ENCODE measurements at places on chromosomes 4 and X. TPM values are rescaled to one million over a fixed set of nuclear protein-coding genes. Genes with fewer than 3 reads are reported as not detected.

DNA sequence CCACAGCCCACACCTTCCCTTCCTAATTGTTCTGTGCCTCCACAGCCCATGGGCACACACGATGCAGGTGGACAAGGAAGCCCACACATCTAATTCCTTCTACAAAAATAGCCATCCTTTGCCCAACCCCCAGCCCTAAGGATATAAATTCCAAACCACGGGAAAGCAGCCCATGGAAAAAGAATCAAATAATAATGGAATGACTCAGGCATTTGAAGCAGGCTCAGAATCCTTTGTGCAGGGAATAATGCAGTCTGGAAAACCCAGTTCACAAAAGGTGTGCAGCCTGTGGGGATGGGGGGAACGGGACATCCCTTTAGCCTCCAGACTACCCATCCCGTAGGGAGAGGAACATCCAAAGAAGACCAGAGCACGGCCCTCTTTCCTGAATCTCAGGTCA, 342.3 kb upstream of the GALNT7 start:
- no peak for DNase-seq

- no peak for DNase-seq
Observed at GRCh38 chrX:155169881-155170280, 46.4 kb upstream of the VBP1 start.

DNA sequence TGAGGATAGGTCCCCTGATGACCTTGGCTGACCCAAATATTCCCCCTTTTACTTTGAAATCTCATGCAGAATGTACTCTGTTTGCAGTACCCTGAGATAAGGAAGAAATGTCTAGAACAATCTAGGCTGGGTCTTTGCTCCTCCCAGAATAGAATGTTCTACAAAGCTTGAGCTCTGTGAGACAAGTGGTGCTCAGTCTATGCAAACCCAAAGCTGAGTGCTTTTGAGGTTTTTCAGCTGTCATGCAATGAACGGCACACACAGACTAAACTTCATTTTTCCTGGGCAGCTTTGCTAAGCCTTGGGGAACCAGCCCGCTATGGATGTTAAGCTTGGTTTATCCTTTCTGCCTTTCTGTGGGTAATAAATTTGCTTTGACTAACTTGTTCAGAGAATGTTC, 513.6 kb downstream of the FAT4 start:
- no peak for DNase-seq

DNA sequence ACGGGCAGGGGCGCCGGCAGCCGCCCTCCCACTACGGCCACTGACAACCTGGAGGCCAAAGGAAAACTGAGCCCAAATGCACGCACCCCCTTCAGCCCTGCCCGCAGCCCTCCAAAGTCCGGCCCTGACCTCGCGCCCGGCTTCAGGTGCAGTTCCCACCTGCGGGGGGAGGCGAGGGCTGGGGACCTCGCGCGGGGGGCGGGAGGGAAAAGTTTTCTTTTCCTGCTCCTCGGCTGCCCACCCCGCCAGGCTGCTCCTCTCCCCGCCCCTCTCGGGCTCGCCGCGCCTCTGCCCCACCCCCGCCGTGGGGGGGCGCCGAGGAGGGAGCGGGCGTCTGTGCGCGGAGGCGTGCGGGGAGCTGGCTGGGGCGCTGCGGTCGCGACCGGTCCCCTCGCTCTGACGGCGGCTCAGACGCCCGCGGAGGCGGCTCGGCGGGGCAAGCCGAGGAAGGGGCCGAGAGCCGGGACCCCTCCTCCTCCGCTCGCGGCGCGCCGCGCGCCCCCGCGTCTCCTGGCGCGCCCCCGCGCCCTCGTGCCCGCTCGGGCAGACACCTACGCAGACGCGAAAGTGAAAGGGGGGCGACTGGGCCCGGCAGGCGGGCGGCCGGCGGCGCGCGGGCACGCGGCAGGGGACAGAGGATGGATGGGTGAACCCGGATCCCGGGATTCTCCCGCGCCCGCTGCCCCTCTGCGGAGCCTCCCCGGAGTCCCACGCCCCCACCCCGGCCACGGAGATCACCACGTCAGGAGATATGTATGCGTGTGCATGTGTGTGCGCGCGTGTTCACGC, 3.1 kb upstream of the NR3C2 start:
- DNase-seq: peak; percentile 17

Gene ETDB
- total RNA-seq: not detected

Gene ARMCX4
- total RNA-seq: 0.93 TPM

Gene GSX2
- total RNA-seq: not detected
